ENCODE measurements at places on chromosomes 4 and X.
A peak's percentile ranks its signal among the peaks of the same experiment; 100 is the strongest.

DNA sequence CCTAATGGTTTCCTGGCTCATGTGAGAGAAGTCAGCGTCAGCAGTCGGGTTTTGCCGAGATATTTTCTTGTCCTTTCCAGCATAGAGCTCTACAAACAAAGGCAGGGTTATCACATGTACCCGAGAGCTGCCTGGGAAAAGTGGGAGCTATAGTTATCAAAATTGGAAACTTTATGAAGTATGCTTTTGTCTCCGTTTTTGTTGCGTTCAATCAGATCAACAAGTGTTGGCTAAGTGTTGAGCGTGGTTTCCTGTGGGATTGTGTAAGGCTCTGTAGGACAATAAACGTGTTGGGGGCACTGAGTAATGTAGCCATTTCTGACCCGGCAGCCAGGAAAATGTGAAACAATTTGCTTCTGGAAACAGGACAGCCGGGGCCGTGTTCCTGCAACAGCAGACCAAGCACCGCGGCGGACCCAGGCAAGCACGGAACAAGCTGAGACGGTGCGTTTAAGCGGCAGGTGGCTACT lies at the start of gene BMX:
BMX (plus strand) TSS at position 311 of the 470 bp plus-strand sequence. CDS start 7,547 bp downstream, outside the sequence.
- DNase-seq: no peak

GRCh38 chr4:19030536-19030935 lies 1009.0 kb upstream of the LCORL start:
- DNase-seq: no peak

- peak; percentile 66 for DNase-seq
Observed at GRCh38 chr4:52250154-52250553, 199.1 kb downstream of the SPATA18 start.

GRCh38 chrX:152810403-152810802 lies 20.2 kb downstream of the CETN2 start:
- no peak for DNase-seq

DNA sequence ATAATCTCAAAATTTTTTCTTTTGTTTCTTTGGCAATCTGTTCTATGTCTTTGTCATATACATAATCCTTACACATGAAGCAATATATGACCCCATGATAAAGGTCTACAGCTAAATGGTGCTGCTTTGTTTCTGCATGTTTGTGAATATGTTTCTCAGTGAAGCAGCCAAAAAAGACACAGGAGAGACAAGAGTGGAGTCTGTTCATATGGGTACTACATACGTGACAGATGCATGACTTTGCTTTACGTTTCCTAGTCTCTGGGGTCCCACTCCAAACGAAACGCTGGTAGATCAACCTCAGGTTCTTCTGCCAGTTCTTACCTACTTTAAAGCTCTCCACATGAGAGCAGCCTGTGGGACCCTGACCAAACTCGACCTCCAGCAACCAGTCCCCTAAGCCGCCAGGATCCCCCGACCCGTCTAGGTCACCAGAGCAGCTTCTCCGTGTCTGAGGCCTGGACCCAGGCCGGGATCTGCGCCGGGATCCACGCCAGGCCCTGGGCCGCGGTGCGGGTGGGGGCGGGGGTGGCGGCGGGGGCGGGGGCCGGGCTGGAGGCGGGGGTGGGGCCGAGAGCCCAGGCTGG lies 1.5 kb downstream of the USP51 start:
- DNase-seq: no peak

DNA sequence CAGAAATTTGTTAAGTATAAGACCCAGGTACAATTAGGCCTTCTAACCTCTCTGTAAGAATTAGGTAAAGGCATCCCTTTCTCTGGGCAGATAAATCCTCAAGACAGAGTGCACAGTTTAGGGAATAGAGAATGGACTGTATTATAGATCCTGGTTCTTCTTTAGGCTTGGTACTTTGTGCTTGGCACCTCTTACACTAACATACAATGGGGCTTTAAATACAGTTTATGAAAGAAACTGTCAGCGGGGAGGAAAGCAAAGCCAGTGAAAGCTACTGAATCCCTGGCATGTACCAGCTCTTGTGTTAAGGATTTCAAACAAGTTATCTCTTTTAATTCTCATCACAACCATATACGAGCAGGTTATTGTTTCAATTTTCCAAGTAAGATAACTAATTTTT lies 1350.0 kb downstream of the ADGRL3 start:
- DNase-seq: no peak

- DNase-seq: no peak
Observed at GRCh38 chr4:7964890-7965662, 25.4 kb upstream of the AFAP1 start.

DNA sequence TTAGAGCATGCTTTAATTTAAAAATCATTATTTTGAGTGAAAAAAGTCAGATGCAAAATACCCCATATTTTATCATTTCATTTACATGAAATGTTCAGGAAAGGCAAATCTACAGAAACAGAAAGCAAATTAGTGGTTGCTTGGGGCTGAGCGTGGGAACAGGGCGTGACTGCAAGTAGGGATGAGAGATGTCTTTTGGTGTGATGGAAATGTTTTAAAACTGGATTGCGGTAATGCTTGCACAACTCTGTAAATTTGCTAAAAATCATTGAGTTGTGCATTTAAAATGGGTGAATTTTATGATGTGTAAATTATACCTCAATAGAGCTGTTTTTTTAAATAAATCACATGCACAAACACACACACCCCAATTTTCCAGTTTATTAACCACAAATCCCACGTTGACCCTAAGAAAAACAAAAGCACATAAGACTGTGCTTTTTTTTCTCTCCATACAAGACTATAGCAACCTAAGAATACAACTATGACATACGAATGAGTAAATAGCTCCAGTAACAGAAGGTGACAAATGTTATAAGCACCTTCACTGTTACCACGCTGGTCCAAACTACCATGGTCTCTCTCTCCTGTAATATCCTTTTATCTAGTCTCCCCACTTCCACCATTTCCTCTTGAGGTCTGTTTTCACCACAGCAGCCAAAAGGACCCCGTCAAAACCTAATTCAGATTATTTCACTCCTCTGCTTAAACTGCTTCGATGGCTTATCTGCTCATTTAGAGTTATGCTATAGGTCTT lies 37.2 kb downstream of the FRMD7 start:
- DNase-seq: no peak

DNA sequence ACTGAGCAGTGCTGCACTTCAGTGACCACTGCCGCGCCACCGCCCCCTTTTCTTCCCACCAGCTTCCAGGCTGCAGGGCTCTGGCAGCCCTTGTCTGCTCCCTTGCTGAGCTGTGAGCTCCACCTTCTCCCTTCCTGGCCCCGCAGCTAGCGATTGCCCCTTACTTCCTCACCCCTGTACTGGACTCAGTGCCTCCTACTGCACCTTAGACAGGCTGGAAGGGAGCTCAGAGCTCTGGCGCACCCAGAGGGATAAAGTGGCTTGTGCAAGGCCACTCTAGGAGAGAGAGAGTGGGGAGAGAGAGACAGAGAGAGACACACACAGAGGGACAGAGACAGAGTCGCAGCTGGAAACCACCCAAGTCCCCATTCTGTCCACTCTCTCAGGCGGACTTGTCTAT lies 6.0 kb downstream of the RASL11B start:
- DNase-seq: no peak

- DNase-seq: peak; percentile 68
Observed at GRCh38 chrX:115560978-115561604, at the start of gene PLS3. PLS3 (plus strand) TSS chrX:115561174; CDS start chrX:115610251, 49,077 bp downstream.

DNA sequence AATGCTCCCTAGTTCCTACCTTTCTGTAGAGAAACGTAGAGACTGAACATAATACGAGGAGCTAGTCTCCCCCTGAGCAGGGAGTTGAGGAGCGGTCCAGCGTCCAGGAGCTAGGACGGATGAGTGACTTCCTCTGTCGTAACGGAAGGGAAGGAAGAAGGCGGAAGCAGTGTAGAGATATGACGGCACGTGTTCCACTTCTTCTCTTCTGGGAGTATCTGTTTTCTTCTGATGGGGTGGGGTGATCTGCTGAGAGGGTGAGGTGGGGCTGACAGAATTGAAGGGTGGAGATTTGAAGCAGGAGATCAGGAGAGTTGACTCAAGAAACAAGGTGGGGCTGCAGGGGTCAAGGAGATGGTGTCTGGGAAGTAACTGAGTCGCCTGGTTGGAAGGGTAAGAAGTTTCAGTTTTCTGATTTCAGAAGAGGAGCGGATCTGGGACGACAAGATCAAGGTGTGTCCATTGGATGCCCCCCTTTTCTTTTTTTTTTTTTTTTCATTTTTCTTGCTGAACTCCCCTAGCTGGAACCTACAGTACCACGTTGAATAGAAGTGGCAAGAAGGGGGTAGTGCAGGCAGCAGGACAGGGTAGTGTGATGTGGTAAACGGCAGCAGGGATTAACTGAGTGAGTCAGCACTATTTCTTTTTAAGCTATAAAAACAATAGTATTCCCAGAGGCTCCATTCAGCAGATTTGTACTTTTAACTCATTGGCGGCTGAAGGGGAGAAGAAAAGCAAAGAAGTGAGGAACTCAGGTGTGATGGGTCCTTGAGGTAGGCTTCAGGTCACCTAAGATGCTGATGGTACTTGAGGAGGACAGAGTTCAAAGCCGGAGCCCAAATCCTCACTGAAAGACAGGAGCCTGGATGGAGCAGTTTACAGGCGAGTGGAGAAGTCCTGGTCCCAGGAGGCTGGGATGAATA lies 50.8 kb upstream of the SETD7 start:
- peak; percentile 63 for DNase-seq

DNA sequence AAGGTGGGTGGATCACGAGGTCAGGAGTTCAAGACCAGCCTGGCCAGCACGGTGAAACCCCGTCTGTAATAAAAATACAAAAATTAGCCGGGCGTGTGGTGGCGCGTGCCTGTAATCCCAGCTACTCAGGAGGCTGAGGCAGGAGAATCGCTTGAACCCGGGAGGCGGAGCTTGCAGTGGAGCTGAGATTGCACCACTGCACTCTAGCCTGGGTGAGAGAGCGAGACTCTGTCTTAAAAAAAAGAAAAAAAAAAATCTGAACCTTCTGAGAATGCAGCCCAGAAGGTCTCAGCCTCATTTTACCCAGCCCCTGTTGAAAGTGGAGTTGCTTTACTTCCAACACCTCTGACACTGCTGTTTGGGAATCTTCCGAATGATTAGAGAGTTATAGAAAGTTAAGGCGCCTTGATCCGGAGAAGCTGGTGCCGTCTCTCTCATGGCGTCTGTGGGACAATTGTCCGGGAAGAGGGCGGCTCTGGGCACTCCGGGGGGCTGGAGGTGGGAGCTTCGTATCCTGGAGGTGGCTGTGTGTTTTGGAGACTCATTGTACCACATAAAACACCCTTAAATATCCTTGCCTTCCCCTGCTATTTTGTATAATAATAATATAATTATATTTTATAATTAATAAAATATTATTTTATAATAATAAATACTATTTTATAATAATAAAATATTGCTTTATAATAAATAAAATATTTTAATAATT lies 92.7 kb upstream of the PPP2R3B start:
- DNase-seq: no peak

DNA sequence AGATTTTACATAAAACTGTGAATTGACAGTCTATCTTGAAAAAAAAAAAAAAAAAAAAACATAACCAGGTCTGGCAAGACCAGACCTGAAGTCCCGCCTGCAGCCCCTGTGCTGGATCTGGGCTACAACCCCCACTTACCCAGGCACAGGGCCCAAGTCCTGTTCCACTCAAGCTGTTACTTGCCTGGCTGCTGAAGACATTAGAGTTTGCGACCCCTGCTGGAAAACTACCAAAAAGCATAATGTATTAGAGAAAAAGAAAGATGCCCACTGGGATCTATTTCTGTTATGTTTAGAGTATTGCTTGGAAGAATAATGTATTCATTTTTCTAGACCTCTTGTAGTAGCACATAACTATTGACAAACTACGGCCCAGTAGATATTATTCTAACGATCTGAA lies 4.7 kb downstream of the HS3ST1 start:
- DNase-seq: no peak

DNA sequence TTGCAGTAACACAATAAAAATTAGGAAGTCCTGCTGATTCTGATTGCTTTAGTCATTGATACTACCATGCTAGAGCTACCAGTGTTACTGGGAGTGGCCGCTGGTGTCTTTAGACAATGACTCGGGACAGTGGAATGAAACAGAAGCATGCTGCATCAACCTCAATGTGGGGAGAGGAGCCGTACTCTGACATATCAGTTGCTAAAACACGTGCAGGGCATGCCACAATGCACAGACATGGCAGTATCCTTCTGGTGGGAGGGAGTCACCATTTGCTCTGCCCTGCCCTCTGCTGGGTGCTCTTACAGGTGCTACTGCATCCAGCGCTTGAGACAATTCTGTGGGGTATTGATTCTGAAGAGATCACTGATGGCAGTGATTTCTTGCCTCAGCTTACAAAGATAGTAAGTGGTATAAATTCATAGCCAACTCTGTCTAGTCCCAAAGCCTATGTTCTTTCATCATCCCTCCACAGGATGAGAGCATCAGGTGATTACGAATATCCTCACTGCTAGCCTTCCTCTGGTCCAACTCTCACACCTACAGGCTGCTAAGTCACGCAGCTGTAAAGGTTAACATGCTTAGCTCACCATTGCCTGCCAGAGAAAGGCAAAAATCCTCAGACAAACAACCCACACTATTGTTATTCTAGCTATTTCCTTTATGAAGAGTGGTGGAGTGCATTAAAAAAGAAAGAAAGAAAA lies 43.7 kb downstream of the NSG1 start:
- DNase-seq: peak; percentile 47

DNA sequence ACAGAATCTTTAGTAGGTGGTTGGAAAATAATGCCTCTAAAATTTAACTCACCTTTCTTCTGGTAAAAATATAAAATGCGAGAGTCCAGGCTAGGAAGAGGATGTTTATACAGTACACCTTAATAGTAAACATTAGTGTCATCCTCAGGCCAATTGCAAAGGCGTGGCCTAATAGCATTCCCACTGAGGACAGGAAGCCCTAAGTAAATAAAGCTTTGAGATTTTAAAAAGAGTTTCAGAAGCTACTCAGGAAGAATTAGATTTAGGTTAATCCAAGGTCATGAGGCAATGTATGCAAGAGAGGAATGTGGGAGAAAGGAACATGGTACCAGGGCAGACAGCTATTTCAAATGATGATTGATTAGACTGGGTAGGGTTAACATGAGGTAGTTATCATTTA lies 49.5 kb downstream of the RPGR start:
- DNase-seq: no peak

DNA sequence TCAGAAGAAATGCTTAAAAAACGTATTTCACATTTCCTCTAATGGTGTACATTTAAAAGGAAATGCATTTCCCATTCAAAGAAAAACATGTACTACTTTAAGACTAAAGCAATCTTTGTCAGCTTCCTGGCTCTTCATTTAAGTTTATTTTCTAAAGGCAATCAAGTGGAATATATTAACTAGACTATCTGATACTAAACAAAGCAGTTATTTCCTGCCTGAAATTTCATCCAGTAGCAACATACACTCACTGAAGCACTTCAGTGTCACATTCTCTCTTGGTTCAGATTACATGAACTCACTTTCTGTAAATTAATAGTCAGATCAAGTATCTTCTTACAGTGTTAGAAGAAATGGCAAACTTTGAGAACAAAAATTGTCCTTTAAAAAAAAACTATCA lies 42.5 kb downstream of the LRBA start:
- DNase-seq: no peak

GRCh38 chr4:87506974-87507701 lies 22.0 kb downstream of the SPARCL1 start:
- DNase-seq: peak; percentile 81

DNA sequence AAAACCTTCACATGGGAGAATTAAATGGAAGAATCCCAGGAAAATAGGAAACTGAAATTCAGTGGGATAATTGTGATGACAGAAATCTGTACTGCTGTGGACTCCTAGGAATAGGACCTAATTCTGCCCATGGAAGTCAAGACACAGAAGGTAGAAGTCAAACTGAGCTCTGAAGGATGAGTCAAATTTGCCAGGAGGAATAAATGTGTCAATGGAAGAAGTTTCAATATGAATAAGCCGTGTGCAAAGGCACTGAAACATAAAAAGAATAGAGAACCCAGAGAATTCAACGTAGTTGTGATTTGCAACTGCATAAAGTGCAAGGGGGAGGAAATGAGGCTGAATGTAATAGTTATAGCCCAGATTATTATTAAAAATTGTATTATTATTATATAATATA lies 11.6 kb downstream of the ENAM start:
- DNase-seq: no peak
